GM12892 (cell line): ENCODE measurements at places on chromosomes 12 and 14.

DNA sequence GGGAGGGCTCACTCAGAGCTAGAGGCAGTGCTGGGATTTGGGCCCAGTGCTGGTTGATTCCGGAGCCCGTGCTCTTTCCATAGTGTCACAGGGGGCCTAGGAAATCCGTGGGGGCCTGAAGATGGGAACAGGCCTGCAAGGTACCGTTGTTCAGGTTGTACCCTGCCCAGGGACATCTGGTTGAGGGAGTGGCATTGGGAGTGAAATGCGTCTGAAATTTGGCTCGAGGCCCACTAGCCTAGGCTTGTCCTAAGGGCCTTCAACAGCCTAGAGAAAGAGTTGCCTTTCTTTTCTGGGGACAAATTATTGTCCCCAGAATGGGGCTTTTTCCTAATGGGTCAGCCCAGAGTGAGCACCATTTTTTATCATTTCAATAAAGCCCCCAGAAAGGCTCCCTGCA, 26.4 kb upstream of the FAM222A start:
- DNase-seq: no peak

- no peak for DNase-seq
Measured at GRCh38 chr14:44446965-44447364, 60.1 kb downstream of the FSCB start.

DNA sequence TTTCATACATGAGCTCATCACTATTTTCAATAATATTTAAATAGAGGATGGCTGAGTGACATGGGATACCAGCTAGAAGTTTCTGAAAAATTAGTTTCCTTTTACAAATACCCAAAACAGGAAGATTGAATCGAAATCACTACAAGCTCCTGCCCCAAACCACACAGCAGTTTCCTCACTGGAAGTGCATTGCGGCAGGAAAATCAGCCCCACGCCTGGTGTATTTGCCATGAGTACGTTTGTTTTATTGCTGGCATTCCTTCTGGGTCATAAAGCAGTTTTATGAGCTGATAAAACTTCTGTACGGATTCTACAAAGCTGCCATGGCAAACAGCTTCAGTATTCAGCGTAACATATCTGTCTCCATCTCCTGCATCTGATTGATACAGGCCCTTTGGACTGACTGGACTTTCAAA, 23.7 kb downstream of the CDC42BPB start:
- no peak for DNase-seq

DNA sequence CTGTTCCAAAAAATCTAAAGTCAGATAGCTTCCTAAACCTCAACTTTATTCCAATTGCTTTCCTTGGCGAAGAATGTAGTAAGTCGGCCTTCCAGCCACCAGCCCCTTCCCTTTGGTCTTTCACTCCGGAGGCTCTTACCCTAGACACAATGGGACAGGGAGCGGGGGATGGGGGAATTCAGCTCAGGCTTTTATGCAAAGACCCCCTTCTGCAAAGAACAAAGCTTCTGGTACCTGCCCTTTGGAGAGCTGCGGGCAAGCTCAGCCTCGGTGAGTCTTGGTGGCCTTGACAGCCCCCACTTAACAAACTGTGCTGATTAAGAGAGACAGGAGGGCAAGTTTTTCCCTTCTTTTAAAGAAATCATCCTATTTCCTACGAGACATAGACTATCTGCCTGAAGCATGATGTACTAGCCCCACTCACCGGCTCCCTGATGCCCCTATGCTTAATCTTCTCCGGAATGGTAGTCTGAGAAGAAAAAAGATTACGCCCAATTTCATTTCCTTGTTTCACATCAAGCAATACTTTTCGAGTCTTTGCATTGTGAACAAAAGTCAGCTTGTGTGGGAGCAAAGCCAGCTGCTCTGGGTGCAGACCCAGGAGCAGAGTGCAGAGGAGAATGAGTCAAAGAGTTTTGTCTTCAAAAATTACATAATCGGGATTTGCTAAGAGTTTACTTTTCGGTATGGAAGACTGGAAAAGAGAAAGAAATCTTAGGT, 1.5 kb upstream of the NANOG start:
- no peak for DNase-seq

GRCh38 chr12:27747111-27747820, 32.8 kb upstream of the KLHL42 start:
- no peak for DNase-seq
